SW 1271 (cell line): ENCODE measurements at places on chromosomes 6 and 20.

DNA sequence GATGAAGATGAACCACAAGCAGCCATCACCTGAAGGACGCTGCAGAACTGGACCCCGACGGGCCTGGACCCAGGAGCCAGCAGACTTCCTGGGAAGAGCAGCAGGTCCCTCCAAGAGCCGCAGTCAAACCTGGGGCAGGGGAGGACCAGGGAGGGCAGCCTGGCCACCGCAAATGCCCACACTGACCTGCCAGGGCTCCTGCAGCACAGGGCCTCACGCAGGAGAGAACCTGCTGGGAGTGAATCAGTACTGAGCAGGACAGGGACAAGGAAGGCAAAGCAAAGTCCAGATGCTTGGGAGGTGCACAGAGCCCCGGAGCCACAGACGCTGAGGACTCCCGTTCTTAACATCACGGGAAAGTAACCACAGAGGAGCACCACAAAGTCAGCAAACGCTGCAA is 75.2 kb downstream of the TAF4 start:
- DNase-seq: no peak

- no peak for DNase-seq
Observed at GRCh38 chr20:61114493-61115175, 137.4 kb upstream of the CDH4 start.

GRCh38 chr6:22666586-22666985 is 97.2 kb downstream of the HDGFL1 start:
- DNase-seq: no peak

DNA sequence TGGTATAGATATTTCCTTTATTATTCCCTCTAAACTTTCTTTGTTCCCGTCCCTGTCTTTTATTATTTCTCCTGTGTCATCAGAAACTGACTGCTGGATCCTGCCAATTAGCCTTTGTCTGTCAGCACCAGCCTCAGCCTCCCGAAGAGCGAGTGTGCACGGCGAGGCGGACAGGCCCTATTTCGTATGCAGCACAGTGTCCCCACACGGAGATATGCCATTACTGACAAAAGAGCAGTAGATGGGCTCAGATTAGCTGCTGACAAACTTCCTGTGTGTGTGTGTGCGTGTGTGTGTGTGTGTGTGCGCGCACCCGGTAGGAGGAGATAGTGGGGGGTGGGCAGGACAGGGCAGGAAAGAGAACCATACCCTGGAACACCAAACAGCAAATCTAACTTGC is 99.5 kb upstream of the ZFP64 start:
- no peak for DNase-seq

- DNase-seq: no peak
Observed at GRCh38 chr6:84967389-84967788, 203.0 kb upstream of the TBX18 start.

DNA sequence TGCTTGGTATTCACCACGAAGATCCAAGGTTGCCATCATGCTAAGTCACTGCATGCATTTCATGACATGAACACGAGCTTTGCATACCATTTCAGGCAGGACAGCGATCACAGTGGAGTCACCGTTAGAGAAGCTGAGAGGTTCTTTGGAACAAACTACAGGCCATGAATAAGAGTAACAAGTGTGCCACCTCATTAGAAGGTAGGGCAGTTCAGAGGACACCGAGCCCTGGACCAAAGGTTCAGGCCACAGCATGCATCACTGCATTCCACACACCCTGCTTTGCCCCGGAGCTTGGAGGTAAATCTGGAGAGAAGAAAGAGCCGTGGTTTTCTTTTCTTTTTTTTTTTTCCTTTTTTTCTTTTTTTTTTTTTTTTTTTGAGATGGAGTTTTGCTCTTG is 66.9 kb upstream of the CDH4 start:
- no peak for DNase-seq

- DNase-seq: no peak
Observed at GRCh38 chr6:47478233-47479139, 897 bp downstream of the CD2AP start.

DNA sequence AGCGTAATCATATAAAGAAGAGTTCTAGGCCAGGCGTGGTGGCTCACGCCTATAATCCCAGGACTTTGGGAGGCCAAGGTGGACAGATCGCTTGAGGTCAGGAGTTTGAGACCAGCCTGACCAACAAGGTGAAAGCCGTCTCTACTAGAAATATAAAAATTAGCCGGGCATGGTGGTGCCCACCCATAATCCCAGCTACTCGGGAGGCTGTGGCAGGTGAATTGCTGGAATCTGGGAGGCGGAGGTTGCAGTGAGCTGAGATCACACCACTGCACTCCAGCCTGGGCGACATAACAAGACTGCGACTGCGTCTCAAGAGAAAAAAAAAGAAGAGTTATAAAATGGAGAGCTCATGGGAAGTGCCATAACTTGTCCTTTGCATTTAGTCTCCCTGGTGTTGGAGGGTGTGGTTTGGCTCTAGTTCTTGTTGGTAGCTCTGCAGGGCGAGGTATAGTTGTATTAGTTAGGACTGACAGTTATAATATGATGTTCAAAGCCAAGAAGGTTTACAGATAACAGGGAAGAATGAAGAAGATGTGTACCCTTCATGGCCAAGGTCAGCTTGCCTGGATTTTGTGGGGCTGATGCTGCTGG is 54.8 kb downstream of the UTRN start:
- DNase-seq: no peak

GRCh38 chr6:112173221-112173804 is 81.1 kb downstream of the LAMA4 start:
- DNase-seq: no peak

- no peak for DNase-seq
Observed at GRCh38 chr6:57193177-57193576, 21.1 kb downstream of the BAG2 start.

- DNase-seq: no peak
Observed at GRCh38 chr20:43836790-43837189, 77.9 kb upstream of the TOX2 start.

GRCh38 chr20:60500038-60500701 is 541.9 kb downstream of the CDH26 start:
- DNase-seq: no peak

DNA sequence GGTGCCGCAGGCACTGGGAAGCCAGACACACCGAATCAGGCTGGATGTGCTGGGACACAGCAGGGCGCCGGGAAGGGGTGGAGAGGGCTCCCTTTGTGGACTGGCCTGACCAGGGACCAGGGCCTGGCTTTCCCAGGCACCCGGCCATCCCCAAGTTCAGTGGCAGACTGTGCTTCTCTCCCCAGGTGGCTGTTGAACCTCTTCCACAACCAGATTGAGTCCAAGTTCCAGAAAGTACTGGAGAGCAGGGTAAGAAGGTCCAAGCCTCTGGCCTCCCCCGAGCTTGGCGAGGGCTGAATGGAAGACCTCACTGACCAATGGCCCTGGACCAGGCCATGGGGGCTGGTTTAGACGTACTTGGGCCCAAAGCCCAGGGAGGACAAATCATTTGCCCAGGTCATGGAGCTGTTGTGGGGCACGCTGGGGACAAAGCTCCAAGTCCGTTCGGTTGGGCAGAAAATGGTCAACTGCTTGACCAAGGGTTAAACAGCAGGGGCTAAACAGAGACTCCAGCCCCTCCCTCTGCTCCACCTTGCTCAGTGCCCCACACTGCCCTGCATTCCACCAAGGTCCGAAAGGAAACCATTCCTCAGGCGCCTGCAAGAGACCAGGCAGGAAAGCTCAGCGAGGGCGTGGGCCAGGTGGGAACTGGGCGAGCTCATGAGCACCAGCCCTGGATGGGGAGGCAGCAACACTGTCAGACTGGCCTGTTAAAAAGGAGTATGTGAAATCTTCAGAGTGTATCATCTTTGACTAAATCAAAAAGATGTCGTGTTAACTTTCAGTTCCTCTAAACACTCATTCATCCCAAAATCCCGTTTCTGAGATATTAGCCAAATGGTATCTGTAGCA is 9.1 kb downstream of the LBP start:
- no peak for DNase-seq

- DNase-seq: no peak
Observed at GRCh38 chr6:122289762-122290539, 109.5 kb upstream of the HSF2 start.
